ENCODE measurements at places on chromosomes 4 and X.

DNA sequence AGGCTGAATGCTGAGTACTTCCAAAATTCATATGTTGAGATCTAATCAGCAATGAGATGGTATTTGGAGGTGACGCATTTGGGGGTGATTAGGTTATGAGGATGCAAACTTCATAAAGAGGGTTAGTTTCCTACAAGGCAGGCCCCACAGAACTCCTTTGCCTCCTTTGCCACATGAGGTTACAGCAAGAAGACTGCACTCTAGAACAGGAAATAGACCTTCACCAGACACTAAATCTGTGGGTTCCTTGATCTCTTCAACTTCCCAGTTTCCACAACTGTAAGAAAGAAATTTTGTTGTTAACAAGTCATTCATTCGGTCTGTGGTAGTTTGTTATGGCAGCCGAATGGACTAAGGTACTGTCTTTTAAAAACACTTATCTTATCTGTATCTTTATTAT, 681.9 kb upstream of the HS3ST1 start:
- DNase-seq, result no peak

DNA sequence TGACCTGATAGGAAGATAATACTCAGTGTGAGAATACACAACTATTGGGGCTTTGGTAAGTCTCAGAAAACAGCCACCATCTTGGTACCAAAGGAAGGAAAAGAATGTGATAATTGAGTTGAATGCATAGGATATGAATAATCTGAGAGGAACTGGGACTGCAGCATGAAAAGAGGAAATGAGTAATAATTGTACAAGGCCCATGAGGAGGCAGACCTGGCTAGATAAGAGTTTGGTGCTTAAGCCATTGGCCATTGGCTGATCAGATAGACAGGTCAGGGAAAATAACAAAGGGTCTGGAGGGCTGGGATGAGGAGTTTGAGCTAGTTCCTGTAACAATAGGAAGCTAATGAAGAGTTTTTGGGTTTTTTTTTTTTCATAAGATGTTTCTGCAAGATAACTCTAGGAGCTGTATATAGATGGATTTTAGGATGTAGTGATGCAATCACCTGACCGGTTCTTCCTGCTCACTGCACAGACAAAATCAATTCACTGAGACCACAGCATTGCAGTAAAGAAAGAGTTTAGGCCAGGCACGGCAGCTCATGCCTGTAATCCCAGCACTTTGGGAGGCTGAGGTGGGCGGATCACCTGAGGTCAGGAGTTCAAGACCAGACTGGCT, 5.3 kb upstream of the TRMT2B start:
- no peak for DNase-seq

GRCh38 chrX:45771560-45772340, 571.1 kb upstream of the DIPK2B start:
- DNase-seq, result no peak

DNA sequence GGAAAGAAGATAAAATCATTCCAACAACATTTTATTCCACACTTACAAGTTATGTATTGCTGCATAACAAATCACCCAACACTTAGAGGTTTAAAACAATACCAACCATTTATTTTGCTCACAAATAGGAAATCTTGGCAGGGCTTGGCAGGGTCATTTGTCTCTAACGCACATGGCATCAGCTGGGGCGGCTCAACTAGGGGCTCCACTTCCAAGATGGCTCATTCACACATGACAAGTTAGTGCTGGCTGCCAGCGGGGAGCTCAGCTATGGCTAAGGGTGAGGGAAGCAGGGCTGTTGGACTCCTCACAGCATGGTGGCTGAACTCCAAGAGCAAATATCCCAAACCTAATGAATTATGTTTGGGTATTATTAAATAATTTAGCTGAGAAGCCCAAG, 377.0 kb downstream of the ZNF674 start:
- no peak for DNase-seq

- no peak for DNase-seq
These were observed 57.8 kb upstream of the FAM47B start for GRCh38 chrX:34884817-34885216.

GRCh38 chr4:73139991-73140390, 70.5 kb upstream of the COX18 start:
- DNase-seq, result no peak

Data from NCI-H69 (cell line).